ENCODE measurements at places on chromosomes 2 and 18.

DNA sequence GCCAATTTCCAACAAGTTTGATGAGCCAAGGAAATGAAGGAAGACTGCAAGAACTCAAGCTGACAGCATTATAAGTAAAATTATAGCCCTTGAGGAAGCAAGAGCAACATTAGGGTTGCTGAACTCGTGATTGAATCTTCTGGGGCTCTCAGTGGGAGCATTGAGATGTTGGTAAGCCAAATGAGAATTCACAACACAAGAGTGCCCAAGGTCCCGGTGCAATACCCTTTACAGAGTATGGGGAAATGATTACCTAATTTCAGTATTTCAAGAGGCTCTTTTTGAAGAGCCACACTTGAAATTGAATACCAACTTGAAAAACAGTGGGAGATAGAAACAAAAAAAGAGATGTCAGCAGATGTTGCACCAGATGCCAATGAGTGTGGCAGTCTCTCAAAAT is 554.5 kb downstream of the STK39 start:
- no peak for DNase-seq

DNA sequence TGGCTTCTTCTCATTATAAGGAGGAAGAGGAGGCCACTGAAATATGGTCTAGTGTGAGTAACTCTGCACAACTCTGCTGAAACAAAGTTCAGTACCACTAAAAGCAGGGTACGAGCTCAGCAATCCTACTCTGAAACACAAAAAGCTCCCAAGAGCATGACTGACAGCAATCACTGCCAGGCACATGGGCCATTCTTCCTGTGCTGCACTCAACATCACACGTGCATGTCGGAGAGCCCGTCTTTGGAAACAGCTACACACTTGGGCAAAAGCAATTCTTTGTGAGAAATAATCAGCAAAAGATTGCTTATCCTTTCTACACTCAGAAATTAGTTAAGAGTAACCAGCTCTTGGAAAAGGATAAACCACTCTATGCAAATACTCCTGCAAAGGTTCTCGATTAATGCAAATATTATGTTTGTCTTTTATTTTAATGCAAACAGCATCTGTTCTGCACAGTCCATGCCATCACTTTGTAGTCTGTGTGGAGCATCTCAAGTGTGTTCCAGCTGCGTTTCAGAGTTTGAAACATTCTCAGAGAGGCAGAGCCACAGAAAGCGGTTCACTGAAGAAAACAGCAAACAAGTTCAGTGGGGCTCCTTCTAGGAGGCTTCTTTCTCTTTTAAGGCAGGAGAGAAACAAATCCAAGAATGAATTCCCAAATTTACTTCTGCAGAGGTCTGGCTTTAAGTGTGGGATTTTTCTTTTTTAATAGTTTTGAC is 145.0 kb downstream of the HDAC4 start:
- no peak for DNase-seq

- DNase-seq, result no peak
Measured at GRCh38 chr2:75822336-75822735, 111.6 kb upstream of the GCFC2 start.

DNA sequence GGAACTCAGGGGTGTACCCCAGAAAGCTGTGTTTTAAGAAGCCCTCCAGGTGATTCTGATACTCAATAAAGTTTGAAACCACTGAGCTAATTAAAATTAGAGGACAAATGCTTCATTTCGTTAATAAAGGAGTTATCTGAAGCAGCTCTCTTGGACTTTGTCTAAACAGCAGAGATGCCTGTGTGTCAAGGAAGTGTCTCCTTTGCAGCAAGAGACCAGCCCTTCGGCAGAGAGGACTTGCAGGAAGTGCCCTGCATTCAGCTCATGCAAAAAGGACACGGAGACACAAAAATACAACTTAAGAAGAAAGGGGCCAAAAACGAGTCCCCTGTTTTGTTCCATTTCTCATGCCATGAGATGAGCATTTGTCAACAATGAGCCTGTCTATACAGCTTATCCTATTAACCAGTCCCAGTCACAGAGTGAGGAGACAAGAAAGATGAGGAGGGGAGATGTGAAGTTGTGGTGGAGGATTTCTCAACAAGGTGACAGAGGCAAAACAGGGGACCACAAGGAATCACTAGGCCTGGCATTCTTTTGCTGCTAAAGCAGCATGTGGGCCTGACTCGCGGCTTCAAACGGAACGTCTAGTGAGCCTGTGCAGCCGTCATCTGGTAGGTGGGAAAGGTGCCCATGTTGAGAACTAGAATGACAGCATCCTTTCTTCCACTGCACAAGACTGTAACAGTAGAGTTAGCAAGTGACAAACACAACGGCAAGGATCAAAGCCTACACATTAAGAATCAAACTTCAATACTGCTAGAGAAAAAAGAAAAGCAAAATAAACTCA is 152.3 kb downstream of the ANTXR1 start:
- DNase-seq, result no peak

DNA sequence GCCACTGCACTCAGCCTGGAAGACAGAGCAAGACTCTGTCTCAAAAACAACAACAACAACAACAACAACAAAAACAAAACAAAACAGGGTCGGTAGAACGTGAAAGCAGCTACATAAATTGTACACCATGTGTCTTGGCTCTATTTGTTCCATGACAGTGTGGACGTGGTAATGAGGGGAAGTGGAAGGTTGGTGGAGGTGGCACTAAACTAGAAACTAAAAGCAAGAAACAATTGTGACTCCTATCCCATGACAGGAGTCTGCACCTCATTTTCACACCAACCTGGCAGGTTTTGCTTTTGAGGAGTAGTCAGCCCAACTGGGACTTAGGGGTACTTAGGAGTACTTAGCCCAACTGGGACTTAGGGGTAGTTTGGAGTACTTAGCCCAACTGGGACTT is 62.5 kb upstream of the MRPS9 start:
- no peak for DNase-seq

- DNase-seq, result peak; percentile 69
Measured at GRCh38 chr2:102664471-102664909, 45.1 kb downstream of the SLC9A2 start.

DNA sequence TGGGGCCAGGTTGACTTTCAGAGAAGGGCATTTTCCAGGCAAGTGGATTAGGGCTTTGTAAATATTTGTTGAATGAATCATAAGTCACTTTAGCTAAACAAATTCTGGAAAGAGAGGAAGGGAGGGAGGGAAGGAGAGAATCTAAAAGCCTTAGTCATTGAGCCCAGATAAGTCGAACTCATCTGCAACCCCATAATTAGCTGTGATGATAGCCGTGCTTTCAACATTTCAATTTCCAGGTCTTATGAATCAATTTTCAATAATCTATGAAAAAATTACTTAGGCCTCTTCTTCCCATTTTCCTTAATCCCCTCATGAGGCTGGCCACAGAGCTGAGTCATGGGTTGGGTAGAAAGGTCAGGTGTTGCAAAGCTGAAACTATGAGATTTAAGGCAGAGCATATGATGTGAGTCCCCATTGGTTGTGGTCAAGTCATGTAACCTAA is 111.9 kb upstream of the MAPRE2 start:
- DNase-seq, result peak; percentile 50

DNA sequence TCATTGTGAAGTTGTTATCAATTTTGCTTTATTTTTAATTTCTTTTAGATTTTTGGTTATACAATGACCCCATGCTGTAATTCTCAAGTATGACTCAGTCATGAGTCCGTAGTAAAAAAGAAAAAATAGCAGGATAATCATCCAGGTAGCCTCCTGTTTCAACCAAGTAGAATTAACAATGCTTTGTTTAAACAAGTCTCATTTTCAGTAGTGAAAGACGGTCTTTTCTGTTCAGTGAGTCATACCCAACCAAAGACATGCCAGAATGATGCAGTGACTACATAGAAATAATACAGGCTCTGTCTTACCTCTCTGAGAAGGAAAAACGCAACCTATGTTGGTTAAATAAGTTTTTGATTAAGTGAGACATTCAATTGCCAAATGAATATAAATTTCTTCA is 67.8 kb upstream of the DSC1 start:
- DNase-seq, result peak; percentile 23

GRCh38 chr18:28269750-28270149 is 92.8 kb upstream of the CDH2 start:
- no peak for DNase-seq

DNA sequence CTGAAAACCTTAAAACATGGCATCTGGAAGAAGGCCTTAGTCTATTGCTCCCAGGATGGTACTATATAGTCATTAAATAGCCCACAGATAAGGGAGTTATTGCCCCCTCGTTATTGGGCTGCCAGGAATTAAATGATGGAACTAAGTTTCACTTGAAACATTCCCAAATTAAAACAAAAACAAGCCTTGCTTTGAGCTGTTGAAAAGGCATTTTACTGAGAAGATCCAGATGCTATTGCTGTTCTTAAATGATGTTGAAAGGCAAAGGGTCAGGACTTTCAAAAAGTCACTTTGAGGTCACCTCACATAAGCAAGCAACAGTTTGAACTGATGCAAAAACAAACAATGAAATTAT is 2.0 kb upstream of the AMMECR1L start:
- DNase-seq, result no peak

DNA sequence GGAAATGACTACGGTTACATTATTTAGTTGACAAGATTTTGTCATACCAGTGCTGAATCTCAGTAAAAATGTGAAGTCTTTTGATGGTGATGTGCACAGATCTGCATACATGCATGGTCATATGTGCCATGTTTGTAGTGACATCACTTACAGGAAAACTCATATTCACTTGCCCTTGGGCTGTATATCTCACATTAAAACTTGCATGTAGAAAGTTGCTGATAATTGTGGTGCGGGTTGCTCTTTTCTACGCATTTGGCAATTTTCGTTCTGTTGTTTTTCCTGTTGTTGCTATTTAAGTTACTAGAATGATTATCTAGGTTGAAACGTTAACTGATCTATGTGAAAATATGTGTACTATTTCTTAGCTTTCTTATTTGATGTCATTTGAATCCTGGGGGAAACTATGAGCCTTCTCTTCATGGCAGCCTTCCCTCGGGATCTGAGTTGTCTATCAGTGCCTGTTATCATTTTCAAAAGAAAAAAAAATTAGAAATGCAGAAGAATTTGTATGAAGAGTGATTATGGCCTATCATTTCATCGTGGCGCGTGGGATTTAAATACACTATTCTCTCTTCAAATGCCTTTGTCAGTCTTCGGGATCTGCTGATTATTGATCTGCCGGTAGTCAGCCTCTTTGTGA is 296.6 kb downstream of the TMX3 start:
- DNase-seq, result no peak

- DNase-seq, result no peak
Measured at GRCh38 chr2:197306024-197306695, 4.4 kb downstream of the ANKRD44 start.

DNA sequence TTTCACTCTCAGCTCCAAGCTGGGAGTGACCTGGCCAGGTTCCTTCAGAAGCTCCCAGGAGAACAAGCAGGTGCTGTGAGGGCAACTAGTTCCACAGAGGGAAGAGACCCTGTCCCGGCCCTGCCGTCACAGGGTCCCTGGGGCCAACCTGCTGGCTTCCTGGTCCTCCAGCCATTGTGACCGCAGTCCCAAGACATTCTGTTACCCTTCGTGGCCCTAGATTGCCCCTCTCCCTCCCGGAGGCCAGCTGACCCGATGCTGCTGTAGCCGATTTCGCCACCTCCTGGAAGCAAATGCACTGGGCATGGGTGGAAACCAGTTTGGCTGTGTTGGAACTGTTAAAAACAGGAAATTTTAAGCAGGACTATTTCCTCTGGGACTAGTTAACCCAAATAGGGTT is 55.4 kb downstream of the EPAS1 start:
- no peak for DNase-seq

- DNase-seq, result no peak
Measured at GRCh38 chr2:156065912-156066311, 266.6 kb downstream of the NR4A2 start.

GRCh38 chr2:99431587-99432275 is 58.1 kb downstream of the REV1 start:
- DNase-seq, result no peak

DNA sequence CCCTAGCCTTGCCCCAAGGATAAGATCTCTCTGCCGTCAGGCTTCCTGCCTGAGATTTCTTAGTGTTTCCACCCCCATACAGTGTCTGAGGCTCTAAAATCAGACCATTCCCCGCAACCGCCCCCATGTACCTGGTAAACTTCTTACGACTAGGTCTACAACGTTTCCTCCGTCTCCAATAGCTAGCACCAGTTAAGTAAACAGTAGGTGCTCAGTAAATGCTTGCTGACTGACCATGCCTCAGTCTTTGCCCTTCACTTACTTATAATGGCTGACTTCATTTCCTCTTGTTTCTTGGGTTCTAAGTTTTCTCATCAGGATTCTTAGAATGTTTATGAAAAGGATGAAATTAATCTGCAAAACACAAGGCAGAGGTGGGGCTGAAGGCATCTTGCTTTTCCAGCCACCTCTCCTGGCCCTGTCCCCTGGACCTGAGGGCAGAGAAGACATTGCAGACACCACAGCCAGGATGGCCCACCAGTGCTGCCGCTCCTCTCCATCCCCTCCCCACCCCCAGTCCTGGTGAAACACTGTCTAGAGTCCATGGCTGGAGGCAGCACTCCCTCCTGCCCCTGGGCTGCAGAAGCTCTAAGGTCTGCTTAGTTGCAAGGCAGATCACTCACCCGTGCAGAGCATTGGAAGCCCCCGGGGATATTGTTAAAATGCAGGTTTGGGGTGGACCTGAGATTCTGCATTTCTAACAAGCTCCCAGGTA is 16.9 kb downstream of the TMEM37 start:
- DNase-seq, result no peak

- DNase-seq, result no peak
Measured at GRCh38 chr2:191885098-191885497, 38.2 kb upstream of the CAVIN2 start.

DNA sequence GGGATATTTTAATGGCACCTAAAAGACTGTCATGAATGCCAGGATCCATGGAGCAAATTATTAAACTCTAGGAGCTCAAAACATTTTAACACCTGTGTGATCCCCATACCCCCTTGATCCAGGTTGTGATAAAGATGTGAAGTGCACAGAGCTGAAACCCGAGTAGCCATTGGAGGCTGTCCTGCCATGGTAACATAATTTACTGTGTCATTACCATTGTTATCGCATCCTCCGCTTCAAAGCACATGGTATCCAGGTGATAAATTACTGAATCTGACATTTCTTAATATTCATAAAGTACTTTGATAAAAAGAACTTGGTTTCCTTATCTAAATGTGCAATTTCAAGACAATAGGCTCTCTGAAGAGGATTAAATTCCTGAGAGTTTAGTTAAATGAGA is 109.3 kb downstream of the CHST9 start:
- no peak for DNase-seq

- no peak for DNase-seq
Measured at GRCh38 chr18:42271647-42272414, 316.8 kb downstream of the PIK3C3 start.

DNA sequence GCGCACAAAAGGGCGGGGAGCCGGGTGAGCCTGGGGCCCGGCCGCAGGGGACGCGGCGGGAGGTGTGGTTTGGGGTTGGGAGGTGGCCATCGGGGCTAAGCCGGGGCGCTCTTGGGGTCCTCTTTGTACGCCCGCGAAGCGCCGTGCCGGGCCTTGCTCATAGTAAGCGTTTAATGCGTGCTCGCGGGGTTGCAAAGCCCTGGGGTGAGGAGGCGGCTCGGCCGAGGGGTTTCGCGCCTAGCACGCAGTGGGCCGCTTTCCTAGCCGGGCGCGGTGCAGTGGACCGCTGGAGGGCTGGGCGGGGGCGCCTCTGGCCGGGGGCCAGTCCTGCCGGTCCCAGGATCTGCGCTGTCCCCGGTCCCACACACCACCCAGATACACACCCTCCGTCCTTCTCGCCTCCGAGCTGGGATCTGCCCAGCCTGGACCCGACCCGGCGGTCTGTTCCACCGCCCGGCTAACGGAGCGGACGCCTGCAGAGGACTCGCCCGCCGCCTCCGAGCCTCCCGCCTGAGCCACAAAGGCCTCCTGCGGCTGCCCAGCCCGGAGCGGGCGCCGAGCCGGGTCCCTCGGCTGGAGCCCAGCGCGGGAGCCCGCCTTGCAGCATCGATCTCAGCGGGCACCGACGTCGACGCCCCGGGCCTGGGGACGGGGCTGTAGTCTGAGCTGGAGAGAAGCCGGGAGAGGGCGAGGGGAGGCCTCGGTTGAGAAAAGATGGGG is 564 bp downstream of the DPYSL5 start:
- DNase-seq, result no peak
